Activated CD8-positive, alpha-beta memory T cell treated with anti-CD3 and anti-CD28 coated beads for 24 hours (primary cell): ENCODE measurements at places on chromosomes 7 and 10.

- no peak for DNase-seq
Measured at GRCh38 chr7:27108390-27109127, 6.1 kb upstream of the HOXA2 start.

GRCh38 chr10:22682237-22683139 is 31.9 kb downstream of the PIP4K2A start:
- peak; percentile 70 for DNase-seq

DNA sequence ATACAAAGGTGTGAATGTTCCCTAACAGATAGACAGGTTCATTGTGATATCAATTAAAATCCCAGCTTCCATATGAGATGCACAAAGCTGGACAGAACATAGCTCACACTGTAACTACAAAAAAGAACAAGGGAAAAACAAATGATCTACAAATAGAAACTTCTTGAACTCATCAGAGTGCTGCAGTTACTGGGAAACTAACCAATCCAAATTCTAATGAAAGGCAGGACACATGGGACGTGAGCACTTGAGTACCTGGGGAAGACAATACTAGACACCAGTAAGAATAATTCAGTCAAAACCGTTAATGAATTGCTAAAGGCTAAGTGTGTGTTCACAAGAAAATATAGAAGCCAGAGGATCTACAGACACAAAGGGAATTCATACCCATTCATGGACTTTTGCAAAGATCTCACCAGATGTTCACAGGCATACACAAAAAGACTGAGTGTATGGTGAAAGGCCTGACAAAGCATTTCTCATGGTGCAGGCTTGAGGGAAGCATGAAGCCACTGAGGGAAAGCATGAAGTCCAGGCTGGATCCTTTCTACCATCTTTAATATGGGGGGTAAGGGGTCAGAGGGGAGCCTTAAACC is 7.8 kb upstream of the GPR22 start:
- DNase-seq = no peak

GRCh38 chr7:42883950-42884349 is 27.9 kb downstream of the C7orf25 start:
- no peak for DNase-seq

GRCh38 chr10:63527401-63527800 is 6.2 kb downstream of the REEP3 start:
- no peak for DNase-seq

GRCh38 chr7:109745677-109746410 is 1176.2 kb downstream of the DNAJB9 start:
- DNase-seq = no peak

DNA sequence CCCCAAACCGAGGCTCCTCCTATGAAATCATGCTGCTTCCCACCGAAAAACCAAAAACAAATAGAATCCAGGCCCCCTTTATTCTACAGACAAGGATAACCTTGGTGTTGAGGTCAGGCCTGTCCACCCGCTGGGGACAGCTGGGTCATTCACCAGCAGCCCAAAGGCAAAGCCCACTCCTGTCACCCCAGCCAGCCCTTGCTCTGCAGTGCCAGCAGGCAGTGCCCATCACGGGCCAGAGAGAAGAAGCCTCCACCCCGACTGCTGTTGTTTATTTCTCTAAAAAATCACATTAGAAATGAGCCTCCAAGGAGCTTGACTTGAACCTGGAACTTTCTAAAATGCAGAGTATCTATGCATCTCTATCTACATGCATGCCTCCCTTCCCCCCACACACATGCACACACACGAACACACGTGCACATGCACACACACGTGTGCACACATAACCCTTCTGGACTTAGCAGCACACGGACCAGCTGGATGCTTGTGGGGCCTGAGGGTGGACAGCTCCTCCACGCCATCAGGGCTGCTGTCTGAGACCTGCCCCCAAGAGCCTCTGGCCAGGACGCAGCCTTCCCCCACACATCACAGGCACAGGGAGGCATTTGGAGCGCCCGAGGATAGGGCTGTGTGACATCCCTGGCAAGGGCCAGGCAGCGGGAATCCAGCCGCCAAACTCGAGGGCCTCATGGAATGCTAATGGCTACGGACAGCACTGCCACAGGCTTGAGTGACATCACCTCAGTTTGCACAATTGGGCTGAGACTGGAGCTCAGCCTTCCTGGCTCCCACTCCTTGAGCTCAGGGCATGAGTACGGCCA is 22.8 kb downstream of the PRKAG2 start:
- DNase-seq = no peak

DNA sequence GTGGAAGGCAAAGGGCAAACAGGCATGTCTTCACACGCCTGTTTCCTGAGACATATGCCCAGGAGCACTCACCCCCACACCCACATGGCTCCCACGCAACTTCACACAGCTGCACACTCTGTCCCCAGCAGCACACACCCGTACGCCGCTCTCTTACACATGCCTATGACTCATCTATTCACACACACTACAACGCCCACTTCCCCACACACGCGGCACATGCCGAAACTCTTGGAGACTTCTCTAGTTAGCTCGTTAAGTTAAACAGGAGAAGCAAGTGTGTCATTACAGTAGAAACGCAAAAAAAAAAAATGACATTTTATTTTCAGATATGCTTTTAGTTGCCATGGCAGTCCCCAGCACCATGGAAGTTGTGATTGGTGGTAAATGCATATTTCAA is 6.7 kb downstream of the CALN1 start:
- DNase-seq = no peak

- DNase-seq = peak; percentile 90
Measured at GRCh38 chr10:50623663-50624412, at the start of gene SGMS1. TSS of gene SGMS1 (minus strand) at chr10:50623956. CDS start at chr10:50344114, 279,842 bp downstream.

DNA sequence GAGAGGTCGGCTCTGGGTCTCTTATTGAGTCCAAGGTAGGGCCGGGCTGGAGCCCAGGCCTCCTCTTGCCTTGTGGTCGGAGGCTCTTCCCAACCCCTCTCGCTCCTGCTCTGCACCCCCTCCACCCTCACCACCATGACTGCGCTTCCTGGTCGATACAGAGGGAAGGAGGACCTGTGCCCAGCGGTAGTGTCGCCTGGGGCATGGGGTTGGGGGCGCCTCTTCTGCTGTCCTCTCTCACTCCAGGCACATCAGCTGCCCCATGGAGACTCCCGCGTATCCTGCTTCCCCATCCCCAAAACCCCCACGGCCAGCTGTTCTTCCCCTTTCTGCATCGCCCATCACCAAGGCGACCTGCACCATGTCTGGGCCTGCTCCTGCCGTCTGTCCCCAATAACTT is 44.4 kb downstream of the TMEM270 start:
- no peak for DNase-seq

DNA sequence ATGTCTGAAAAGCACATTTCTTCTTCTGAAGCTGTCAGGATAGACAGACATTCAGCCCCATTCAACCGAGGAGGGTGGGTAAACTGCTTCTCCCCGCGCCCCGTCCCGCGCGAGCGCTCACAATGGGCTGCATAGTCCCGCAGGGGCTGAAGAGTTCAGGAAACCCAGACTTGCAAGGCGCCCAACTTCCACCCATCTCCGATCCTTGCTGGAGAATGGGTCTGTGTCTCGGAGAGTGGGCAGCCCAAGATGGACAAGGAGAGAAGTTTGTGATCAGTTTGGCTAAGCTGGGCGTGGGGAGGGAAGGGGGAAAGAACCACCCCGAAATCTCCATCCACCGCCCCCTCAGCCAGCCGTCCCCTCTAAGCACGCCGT is 686 bp downstream of the AASS start:
- DNase-seq = peak; percentile 68

GRCh38 chr10:103812004-103812403 is 43.4 kb downstream of the SH3PXD2A start:
- no peak for DNase-seq

DNA sequence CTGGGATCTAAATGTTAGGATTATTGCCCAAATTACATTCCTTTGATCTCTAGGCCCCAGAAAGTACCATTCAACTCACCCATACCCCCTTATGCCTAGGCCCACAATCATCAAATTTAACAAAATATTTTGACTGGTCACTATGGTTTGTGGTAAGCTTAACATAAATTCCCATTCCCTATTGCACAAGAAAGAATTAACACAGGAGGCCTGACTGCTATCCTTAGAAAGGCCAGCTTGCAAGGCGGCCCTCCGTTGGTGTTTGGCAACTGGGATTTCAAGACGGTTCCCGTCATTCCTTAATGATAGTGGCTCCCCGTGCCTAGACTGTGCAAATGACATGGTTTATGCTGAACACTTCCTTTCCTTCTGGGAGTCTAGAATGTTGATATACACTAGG is 29.6 kb downstream of the ARHGAP21 start:
- DNase-seq = no peak

DNA sequence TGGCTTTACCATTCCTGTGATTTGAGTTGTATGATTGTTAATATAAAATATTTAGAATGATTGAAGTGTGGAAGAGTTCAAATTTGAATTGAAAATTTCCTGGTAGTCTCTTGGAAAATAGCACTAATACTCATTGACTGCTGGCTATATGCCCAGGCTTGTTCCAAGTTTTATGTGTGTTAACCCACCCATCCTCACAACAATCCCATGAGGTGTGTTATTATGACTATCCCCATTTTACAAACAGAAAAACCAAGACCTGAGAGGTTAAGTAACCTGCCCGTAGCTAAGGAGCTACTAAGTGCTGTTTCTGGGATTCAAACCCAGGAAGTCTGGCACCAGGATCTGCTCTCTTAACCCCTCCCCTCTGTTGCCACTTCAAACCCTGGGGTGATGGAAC is 213.9 kb downstream of the CREB5 start:
- no peak for DNase-seq
